ENCODE measurements at places on chromosomes 5 and 9.

GRCh38 chr9:86099701-86100364 is 475 bp upstream of the GOLM1 start:
- DNase-seq = peak; percentile 47

- no peak for DNase-seq
Observed at GRCh38 chr9:136534366-136534765, 11.5 kb downstream of the NOTCH1 start.

GRCh38 chr9:93958819-93959682 is 3.9 kb upstream of the BARX1 start:
- no peak for DNase-seq

DNA sequence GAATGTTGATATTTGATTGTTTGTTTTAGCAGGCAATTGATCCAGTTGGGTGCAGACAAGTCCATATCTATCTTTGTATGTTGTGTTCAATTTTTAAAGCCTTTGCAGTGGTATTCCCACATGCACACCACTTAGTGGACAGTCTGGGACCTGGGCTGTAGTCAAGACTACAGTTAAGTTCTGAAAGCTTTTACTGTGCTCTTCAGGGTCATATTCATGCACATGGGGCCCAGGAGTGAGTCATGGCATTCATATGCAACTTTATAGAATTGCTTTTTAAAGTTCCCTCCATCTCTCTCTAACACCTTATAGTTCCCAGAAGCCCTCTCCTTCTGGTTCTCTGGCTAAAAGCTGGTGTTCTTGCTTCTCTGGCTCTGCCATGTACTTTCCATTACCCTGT is 228.2 kb upstream of the CCNH start:
- no peak for DNase-seq

GRCh38 chr5:133287500-133287899 is 235.7 kb downstream of the HSPA4 start:
- peak; percentile 14 for DNase-seq
